Kidney (tissue), 22 donors: ENCODE measurements at places on chromosomes 16 and 17. TPM values are rescaled to one million over a fixed set of nuclear protein-coding genes. Genes with fewer than 3 reads are reported as not detected.

The HSPB9 gene
- 0.99 TPM for polyA plus RNA-seq

- DNase-seq, result no peak
Observed at GRCh38 chr16:61823326-61823725, 212.9 kb downstream of the CDH8 start.

The KRT40 gene
- not detected for polyA plus RNA-seq

GRCh38 chr16:72172105-72173034 is at the start of gene PMFBP1:
Gene PMFBP1 (minus strand): TSS chr16:72172155. CDS start chr16:72171208, 947 bp downstream.
- no peak for DNase-seq

- peak; percentile 41 for DNase-seq
Observed at GRCh38 chr17:44170499-44171201, at the start of gene ASB16. Gene ASB16 (plus strand): TSS chr17:44170704. CDS start chr17:44170790, 86 bp downstream.

The SLC35G6 gene
- polyA plus RNA-seq, result not detected
